Tracheal epithelial cell (primary cell): ENCODE measurements at places on chromosomes 7 and 10. TPM values are rescaled to one million over a fixed set of nuclear protein-coding genes. Genes with fewer than 3 reads are reported as not detected.

Gene PPP1R17
- not detected in 2 replicates for total RNA-seq

Gene GPC2
- total RNA-seq = 2.2 and 3.0 TPM in 2 replicates

Gene CNPY1
- total RNA-seq = not detected in 2 replicates

Gene CYP3A7
- not detected in 2 replicates for total RNA-seq

Gene FEZF1
- total RNA-seq = not detected in 2 replicates

Gene FOXI2
- total RNA-seq = not detected in 2 replicates

Gene TAS2R41
- not detected in 2 replicates for total RNA-seq

Gene WNT8B
- total RNA-seq = not detected in 2 replicates

Gene ZNF488
- 0.24 and 1.1 TPM in 2 replicates for total RNA-seq

Gene COA1
- total RNA-seq = 31.3 and 43.5 TPM in 2 replicates

Gene COL28A1
- 0.24 TPM in 1 of 2 replicates, not detected in the other for total RNA-seq

Gene GBX1
- total RNA-seq = 0.24 TPM in 1 of 2 replicates, not detected in the other

Gene C7orf33
- total RNA-seq = not detected in 2 replicates

Gene GSTO2
- total RNA-seq = 21.7 and 41.8 TPM in 2 replicates

Gene ERLIN1
- total RNA-seq = 28.2 and 51.6 TPM in 2 replicates

Gene HOXA2
- total RNA-seq = not detected in 2 replicates

Gene TEX36
- not detected in 2 replicates for total RNA-seq

Gene NSUN6
- 8.3 and 10.1 TPM in 2 replicates for total RNA-seq

Gene NKX6-2
- not detected in 2 replicates for total RNA-seq

Gene GIMAP1
- under 0.01 TPM in 1 of 2 replicates, not detected in the other for total RNA-seq

Gene SH2D4B
- under 0.01 TPM in 1 of 2 replicates, not detected in the other for total RNA-seq

Gene RAMP3
- 0.21 TPM in 1 of 2 replicates, not detected in the other for total RNA-seq

Gene ITGB8
- 24.9 and 87.0 TPM in 2 replicates for total RNA-seq

Gene STEAP2
- 2.7 and 8.7 TPM in 2 replicates for total RNA-seq

Gene FKBP14
- total RNA-seq = 15.6 and 27.2 TPM in 2 replicates
